Panc1 (cell line): ENCODE measurements at places on chromosomes 7 and 10. TPM values are rescaled to one million over a fixed set of nuclear protein-coding genes. Genes with fewer than 3 reads are reported as not detected.

DNA sequence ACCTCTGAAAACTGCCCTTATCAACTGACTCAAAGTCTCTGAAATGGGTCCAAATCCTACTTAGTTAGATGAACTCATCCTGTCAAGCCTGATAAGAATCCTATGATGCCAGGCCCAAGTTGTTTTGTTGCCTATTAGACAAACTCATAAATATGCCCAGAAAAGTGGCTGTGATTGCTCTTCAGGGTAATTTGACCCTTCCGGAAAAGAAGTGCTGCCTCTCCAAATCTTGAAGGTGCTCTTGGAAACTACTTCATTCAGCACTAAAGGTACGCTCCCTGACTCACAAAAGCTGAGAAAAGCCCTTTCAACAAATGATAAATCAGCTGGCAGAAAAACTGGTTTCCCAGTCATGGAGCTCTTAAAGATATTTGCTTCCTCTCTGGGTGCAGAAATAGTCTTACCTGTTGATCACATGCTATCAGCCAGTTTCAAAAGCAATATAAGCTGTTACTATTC lies 6.7 kb downstream of the IFIT5 start:
- H3K27ac ChIP-seq = no peak overlapping the region
- no peak overlapping the region for H3K4me3 ChIP-seq
- no peak for DNase-seq
- H3K36me3 ChIP-seq = no peaks in the 10 kb centered on the region
- H3K27me3 ChIP-seq = no peaks in the 10 kb centered on the region

DNA sequence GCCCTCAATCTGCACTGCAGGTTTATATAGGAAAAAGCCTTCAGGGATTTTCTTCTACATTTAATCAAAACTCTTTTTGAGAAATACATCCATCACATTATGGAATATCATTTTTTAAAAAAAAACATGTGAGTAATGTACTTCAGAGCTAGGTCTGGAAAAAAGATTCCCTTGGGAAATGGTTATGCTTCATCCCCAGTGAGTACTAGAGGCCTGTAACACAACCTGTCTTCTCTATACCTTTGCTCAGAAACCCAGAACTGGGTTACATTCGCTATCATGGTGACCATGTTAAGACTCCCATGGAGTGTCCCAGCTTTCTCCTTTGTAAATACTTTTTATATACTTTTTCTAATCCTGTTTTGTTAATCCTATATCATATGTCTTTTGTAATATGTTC lies 186.9 kb downstream of the LRRTM3 start:
- H3K4me1 ChIP-seq = no peaks in the 10 kb centered on the region
- H3K4me3 ChIP-seq = no peak overlapping the region
- no peaks in the 10 kb centered on the region for H3K27me3 ChIP-seq

- H3K36me3 ChIP-seq = no peaks in the 10 kb centered on the region
- H3K4me3 ChIP-seq = no peak overlapping the region
- H3K27ac ChIP-seq = no peak overlapping the region
- H3K27me3 ChIP-seq = no peaks in the 10 kb centered on the region
These were observed 462.9 kb downstream of the PTPRN2 start for GRCh38 chr7:158124671-158125079.

GRCh38 chr7:123494193-123494796 lies 40.1 kb downstream of the IQUB start:
- no peak overlapping the region for H3K4me3 ChIP-seq
- H3K36me3 ChIP-seq = no peaks in the 10 kb centered on the region
- no peaks in the 10 kb centered on the region; the same call in 1 of the 2 replicates for H3K27me3 ChIP-seq

GRCh38 chr7:12475362-12476063 lies 71.8 kb upstream of the VWDE start:
- H3K36me3 ChIP-seq = no peaks in the 10 kb centered on the region
- no peaks in the 10 kb centered on the region for H3K27me3 ChIP-seq
- DNase-seq = no peak
- H3K4me3 ChIP-seq = no peak overlapping the region

- no peaks in the 10 kb centered on the region for H3K36me3 ChIP-seq
- peaks cover 53% of the 10 kb centered on the region for H3K4me1 ChIP-seq
- no peak for DNase-seq
These were observed 95.0 kb downstream of the CABCOCO1 start for GRCh38 chr10:61757525-61758397.

- H3K4me1 ChIP-seq = no peaks in the 10 kb centered on the region
- DNase-seq = no peak
- H3K4me3 ChIP-seq = no peak overlapping the region
These were observed 455.7 kb upstream of the PFKP start for GRCh38 chr10:2611603-2612002.

CYP2C19 gene
- 0.15 TPM for total RNA-seq

NACAD gene
- 5.3 TPM for total RNA-seq

HOXA4 gene
- 0.39 TPM for total RNA-seq
